ENCODE measurements at places on chromosomes 16 and 17.

DNA sequence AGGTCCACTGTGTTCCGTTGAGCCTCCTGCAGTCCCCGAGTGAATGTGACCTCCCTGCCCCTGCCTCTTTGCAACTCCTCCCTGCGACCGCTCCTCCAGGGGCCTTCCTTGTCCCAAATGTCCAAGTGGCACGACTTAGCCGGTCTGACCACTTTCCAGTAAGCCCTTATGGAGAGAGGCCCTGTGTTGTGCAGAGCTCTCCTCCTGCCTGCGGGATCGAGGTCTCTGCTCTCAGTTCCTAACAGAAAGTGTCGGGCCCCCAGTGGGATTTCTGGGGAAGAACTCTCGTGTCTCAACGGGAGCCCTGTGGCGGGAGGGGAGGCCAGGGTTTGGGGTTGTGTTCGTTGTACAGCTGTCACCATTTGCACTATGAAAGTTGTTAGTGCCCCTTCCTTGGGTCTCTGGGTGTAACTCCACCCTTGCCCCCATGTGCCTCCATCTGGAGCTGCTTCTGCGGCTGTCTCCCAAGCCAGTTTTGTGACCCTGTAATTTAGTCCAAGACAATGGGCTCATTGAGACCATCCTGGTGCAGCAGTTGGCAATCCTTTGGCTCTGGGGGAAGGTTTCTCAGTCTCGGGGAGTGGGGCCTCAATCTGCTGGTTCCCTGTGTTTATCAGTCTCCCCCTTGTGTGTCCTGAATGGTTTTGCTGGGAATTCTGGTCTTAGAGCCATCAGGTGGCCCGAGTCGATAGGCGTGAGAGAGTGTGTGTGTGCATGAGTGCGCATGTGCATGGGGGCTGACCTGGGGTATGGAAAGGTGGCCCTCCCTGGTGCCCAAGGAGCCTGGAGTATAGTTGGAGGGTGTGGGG is 234.5 kb downstream of the SEC14L1 start:
- no peak for DNase-seq

GRCh38 chr16:52424591-52424990 is 122.4 kb downstream of the TOX3 start:
- no peak for DNase-seq

- DNase-seq = no peak
Measured at GRCh38 chr16:51553314-51553713, 402.2 kb upstream of the SALL1 start.

DNA sequence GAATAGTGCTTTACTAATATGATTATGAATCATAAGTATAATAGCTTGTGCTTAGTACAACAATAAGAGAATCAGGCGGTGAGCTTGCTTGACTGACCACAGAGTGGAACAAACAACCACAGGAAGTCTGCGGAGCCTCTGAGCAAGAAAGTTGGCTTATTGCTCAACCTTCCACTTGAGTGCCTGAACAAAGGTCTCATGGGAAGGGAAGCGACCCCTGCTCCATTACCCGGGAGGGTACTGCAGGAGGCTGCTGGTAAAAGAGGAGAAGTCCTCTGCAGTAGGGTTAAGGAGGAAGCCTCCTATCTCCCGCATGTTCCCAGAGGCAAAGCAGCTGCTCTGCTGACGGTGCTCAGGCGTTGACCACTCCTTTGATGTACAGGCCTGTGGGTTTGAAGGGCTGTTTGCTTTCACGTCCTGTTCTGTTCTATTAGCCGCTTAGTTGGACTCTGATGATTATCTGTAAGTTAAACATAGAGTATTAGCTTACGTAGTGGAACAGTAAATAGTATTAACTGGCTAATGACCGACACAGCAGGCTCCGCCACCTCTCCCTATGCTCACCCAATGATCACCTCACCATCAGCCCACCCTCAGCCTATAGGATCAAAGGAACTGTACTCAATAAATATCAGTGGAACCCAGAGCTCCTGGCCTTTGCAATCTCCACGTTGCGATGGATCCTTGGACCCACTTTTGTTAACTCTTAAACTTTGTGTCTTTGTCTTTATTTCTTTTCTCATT is 17.5 kb downstream of the ALOX15B start:
- DNase-seq = no peak

GRCh38 chr16:66873685-66874055 is 6.6 kb upstream of the PDP2 start:
- DNase-seq = no peak

GRCh38 chr17:81635973-81636504 is 873 bp downstream of the NPLOC4 start:
- no peak for DNase-seq

Measured in NCI-H1105 (cell line).